ENCODE measurements at places on chromosomes 12 and 14. TPM values are rescaled to one million over a fixed set of nuclear protein-coding genes. Genes with fewer than 3 reads are reported as not detected.

GRCh38 chr12:90945070-90945649, 9.8 kb downstream of the CCER1 start:
- no peak for DNase-seq

DNA sequence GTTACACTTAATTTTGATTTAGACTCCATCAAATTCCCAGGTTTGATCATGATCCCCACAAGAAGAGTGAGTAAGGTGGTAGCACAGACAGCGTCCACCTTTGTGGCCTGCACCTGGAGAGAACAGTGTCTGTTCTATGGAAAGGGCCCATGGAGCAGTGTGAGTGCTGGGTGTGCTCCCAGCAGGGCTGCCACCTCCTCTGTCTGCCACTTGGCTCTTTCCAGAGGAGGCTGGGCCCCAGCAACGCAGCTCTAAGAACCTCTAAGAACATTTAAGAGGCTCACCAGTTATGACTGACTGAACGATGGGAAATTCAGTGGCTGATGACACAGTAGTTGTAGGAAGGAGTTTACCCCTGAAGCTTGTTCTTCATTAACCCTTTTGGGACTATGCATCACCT, 17.3 kb downstream of the VDR start:
- DNase-seq, result no peak

- DNase-seq, result no peak
Measured at GRCh38 chr12:4120316-4120917, 153.1 kb upstream of the CCND2 start.

- no peak for DNase-seq
Measured at GRCh38 chr12:57046086-57046791, 3.7 kb downstream of the MYO1A start.

- DNase-seq, result no peak
Measured at GRCh38 chr12:70332236-70332635, 33.9 kb upstream of the KCNMB4 start.

The ATF7IP gene
- total RNA-seq, result 61.6 TPM
